Stimulated activated CD4-positive, alpha-beta T cell treated with anti-CD3 and anti-CD28 coated beads, Interleukin-4, amount 100 ng/mL, for 1 hour (primary cell): ENCODE measurements at places on chromosomes 11 and 22.

DNA sequence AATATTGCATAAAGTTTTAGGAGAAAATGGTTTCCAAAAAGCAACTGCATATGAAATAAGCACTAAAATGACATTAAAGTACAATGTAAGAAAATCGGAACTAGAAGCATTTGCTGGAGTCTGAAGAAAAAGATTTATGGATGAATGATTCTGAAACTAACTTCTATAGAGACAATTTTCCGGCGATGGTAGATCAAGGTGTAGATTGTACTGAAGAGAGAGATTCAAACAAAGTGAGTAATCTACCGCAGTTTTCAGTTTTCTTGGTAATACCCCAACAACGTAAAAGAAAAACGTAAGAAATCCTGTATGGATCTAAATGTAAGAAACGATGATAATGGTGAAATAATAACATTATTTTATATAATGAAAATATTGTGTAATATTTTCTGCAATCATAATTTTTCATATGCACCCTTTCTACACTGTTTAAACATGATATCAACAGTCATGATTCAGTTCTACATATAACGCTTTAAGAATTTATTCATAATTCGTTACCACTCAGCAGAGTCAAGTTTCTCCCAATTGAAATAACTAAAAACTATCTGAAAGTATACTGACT, 1.8 kb upstream of the CDPF1 start:
- DNase-seq: no peak

GRCh38 chr11:30131535-30131934, 99.3 kb upstream of the FSHB start:
- DNase-seq: no peak

DNA sequence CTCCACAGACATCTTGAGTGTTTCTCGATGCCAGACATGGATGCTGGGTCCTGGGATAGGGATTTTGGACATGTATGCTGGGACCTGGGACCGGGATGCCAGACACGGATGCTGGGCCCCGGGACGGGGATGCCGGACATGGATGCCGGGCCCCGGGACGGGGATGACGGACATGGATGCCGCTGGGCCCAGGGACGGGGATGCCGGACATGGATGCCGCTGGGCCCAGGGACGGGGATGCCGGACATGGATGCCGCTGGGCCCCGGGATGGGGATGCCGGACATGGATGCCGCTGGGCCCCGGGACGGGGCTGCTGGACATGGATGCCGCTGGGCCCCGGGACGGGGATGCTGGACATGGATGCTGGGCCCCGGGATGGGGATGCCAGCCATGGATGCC, 97.1 kb upstream of the NNMT start:
- no peak for DNase-seq

- DNase-seq: no peak
These were observed 120.4 kb upstream of the GRIA4 start for GRCh38 chr11:105489446-105489845.

GRCh38 chr11:29781268-29781667, 235.6 kb downstream of the KCNA4 start:
- DNase-seq: no peak

DNA sequence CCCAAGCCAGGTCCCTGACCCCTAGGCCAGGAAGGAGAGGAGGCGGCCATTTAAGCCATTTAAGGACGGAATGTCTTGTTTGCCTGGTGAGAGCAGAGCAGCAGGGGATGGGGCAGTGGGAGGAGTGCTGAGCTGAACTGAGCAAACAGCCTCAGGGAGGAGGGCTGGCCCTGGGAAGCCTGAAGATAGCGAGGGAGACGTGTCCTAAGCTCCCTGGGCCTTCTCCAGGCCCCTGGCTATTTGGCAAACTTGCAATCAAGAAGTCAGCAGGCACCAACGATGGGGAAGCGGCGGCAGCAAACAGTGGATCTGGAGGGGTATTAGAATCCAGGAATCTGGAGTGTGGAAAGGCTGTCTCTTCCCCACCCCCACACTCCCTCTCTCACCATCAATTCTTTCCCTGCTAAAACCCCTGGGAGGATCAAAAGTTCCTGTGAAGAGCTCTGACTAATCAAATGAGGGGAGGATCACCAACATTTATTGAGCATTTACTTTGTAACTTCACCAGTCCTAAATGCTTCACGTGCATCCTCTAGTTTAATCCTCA, 8.8 kb downstream of the BCL9L start:
- DNase-seq: no peak

GRCh38 chr11:765025-765801, 12.1 kb downstream of the GATD1 start:
- DNase-seq: peak; percentile 64

- DNase-seq: no peak
These were observed 287.2 kb downstream of the TMEM135 start for GRCh38 chr11:87324817-87325489.

GRCh38 chr11:80023386-80023785, 582.6 kb upstream of the TENM4 start:
- no peak for DNase-seq

DNA sequence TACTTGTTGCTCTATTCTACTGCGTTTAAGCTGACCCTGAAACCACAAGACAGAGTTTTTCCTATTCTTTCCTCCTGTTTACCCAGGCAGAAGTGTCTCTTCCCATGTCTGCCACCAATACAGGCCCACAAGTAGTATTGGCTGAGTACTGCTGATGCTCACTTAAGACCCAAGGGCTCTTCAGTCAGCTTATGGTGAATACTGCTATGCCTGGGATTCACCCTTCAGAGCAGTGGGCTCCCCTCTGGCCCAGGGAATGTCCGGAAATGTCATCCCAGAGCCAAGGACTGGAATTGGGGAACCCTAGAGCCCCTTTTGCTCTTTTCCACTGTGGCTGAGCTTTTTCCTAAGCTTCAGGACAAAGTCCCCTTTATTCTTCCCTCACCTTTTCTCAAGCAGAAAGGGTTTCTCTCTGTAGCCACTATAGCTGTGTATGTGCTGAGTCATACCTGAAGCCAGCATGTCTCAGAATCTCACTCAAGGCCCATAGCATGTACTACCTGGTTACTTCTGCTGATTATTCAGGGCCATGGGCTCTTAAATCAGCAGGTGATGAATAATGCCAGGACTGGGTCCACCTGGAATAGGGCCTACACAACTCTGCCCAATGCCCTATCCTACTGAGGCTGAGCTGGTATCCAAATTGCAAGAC, 745.8 kb upstream of the ANO5 start:
- no peak for DNase-seq

- peak; percentile 67 for DNase-seq
These were observed 56.3 kb upstream of the ADSL start for GRCh38 chr22:40289991-40290459.

GRCh38 chr22:50276143-50276542, 6.0 kb upstream of the MAPK11 start:
- peak; percentile 28 for DNase-seq

DNA sequence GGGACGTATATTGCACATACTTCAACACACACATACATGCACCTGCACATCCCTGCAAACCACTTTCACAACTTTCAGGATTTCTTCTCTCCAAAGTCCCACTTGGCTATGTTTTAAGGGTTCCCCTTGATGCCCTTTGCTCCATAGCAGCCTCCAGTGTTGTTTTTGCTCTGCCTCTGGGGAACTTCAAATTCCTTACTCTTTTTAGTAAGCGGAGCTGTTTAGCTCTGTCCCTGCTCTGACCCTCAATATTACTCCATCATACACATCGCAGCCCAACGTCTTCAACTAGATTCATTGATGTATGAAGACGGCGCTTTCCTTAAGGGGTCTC, 18.3 kb downstream of the PRR5L start:
- DNase-seq: no peak

GRCh38 chr22:29541845-29542244, 11.7 kb downstream of the THOC5 start:
- no peak for DNase-seq

GRCh38 chr22:17087498-17088131, 2.8 kb downstream of the IL17RA start:
- no peak for DNase-seq

- DNase-seq: peak; percentile 10
These were observed 73.2 kb downstream of the SLC35F2 start for GRCh38 chr11:107785401-107785800.

GRCh38 chr11:29534836-29535235, 482.0 kb downstream of the KCNA4 start:
- DNase-seq: no peak

- no peak for DNase-seq
These were observed 4.3 kb downstream of the CLTCL1 start for GRCh38 chr22:19287076-19287707.

DNA sequence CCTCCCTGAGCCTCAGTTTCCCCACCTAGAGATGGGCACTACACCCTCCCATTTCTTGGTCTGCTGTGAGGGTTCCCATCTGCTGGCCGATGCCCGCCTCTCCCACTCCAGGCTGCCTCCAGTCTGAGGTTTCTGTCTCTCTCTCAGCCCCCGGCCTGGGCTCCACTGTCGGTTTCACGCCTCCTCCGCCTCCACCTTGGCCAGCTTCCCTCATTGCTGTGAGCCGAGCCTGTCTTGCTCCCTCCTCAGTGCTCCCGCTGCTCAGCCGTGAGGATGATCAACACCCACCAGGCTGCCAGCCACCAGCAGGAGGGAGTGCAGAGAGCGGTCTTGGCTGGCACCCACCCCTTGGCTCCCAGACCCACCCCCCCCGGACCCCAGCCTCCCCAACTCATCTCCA, 61.0 kb downstream of the CYTH4 start:
- no peak for DNase-seq

DNA sequence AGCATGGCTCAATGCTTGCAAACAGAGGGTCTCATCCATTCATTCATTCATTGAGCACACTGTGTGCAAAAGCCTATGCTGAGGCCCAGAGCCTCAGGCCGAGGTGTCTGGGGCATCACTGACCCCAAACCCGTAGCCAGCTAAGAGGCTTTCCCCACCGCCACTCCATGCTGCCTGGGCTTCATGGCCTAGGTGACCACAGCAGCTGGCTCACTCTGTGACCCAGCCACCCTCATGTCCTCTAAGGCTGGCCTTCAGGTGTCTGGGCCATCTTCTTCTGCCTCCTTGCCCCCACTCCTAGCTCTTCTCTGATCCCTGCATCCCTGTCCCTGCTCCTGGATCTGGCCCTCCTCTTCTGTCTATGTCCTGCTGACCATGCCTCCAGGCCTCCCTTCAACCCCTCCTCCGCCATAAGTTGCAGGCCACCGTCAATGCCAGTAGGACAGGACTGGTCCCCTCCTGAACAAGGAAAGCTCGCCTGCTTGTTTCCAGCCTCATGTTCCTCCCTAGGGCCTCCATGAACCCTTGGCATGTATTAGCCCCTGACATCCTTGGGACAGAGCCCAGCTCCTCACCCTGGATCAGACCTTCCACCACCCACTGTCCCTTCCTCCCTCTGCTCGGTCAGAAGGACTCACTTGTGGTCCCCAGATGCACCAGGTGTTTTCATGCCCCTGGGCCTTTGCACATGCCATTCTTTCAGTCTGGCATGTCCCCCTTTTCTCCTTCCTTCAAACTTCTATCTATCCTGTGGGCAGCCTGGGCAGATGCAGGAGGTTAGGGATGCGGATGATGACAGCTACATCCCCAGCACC, 92.8 kb downstream of the MYEOV start:
- DNase-seq: no peak

- no peak for DNase-seq
These were observed 165.7 kb downstream of the CADM1 start for GRCh38 chr11:115338476-115338875.

GRCh38 chr11:111049131-111049530, 196.4 kb upstream of the POU2AF2 start:
- no peak for DNase-seq

DNA sequence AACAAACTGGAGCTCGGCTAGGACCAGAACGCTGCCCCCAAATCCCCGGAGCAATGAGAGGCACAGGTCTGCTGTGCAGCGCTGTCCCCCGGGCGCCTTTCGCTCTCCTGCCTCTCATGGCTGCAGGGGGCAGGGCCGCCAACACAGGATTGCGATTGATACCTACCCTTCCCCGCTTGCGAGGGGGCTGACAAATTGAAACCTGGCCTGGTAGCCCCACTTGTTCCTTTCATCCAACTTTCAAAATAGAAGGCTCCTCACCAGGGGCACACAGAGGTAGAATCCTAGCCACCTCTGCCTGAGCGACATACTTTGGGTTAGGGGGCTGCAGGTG, 642 bp upstream of the CASTOR1 start:
- DNase-seq: no peak

DNA sequence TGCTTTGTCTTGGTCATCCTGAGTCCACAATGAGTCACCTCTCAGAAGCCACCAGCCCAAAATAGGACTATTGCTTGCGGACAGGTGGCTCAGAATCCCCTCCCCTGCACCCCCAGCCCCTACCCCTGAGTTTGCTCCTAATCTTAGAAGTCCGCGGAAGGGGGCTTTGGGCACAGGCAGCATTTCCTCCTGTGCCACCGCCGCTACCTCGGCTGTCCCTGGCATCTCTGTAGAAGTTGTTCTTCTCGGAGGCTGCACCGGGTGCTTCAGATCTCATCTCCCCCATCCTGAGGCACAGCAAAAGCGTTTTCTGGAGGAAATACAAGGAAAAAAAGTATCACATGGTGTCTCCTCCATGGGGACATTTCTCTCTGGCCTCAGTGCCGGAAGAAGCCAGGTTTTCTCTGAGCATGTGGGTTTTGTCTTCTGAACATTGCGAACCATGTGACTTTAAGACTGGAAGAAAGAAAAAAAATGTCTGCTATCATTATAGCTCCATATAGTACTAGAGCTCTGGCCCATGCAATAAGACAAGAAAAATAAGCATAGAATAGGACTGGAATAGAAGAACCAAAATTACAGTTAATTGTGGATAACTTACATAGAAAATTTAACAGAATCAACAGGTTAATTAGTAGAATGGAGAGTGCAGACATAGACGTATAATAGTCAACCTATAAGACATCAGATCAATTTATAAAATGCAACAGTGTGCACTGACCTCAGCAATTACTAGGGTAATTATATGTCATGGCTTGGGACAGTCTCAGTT, 63.2 kb downstream of the SHISAL1 start:
- DNase-seq: no peak

DNA sequence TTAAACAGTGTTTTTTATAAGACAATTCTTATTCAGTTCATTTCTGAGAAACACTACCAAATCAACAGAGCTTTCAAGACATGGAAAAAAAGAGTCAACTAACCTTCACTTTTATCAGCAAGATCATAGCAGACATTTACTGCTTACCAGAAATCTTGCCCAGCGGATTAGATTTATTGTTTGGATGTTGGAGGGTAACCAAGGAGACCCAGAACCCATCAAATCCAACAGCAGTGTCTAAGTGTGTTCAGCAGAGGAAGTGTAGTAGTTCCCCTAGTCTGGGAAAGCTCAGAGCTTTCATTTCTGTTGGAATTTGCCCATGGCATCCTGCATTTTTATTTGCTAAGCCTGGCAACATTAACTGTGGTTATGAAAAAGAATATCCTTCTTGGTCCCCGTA, 2.4 kb upstream of the PGM2L1 start:
- DNase-seq: no peak

- no peak for DNase-seq
These were observed 655.1 kb upstream of the ARHGAP42 start for GRCh38 chr11:100031973-100032372.

GRCh38 chr11:78689101-78689500, 114.4 kb upstream of the NARS2 start:
- DNase-seq: no peak
